ENCODE measurements at places on chromosomes 3 and 15. TPM values are rescaled to one million over a fixed set of nuclear protein-coding genes. Genes with fewer than 3 reads are reported as not detected.

PTH1R gene
- 14.8 TPM for total RNA-seq

SNTN gene
- total RNA-seq = 1.8 TPM

PAQR5 gene
- total RNA-seq = 0.50 TPM

DISP2 gene
- 1.5 TPM for total RNA-seq

CLRN1 gene
- not detected for total RNA-seq

DNA sequence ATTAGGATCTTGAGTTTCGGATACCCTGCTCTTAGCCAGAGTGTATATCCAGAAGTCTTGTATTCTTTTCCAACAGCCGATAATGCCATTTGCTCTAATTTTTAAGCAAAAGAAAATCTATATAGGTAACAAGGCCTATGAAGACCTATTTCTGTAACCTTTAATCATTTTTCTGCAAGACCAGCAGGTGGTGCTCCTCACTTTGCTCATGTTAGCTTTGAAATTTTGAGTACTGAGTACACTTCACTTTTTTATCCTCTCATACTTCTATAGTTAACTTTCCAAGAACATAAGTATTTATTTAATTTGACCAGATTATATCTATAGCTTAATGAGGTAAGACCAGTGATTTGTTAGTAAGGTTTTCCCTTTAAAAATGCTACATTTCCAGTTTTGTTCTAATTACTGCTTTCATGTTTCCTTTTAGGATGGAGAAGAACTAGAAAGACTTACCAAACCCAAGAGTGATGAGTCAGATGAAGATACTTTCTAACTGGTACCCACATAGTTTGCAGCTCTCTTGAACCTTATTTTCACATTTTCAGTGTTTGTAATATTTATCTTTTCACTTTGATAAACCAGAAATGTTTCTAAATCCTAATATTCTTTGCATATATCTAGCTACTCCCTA is 20.5 kb downstream of the SLC35A5 start:
- peak; percentile 44 for DNase-seq

DNA sequence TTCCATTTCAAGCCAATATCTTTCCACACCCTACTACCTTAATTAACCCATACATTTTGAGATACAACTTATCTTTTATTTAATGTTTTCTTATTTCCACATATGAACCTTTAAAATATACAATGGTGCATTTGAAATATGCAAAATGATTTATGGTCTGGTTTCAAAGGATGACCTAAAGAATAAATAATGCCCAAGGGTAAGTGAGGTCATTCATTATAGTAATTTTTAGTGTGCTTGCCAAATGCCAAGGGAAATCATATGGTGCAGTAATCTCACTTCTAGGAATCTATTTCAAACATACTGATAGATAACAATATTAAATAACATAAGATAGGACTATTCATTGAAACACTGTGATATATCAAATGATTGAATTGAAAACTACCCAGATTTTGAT is 1055.4 kb downstream of the AGBL1 start:
- no peak for DNase-seq

GRCh38 chr15:33720952-33721351 is 247.3 kb upstream of the CHRM5 start:
- DNase-seq = no peak

DNA sequence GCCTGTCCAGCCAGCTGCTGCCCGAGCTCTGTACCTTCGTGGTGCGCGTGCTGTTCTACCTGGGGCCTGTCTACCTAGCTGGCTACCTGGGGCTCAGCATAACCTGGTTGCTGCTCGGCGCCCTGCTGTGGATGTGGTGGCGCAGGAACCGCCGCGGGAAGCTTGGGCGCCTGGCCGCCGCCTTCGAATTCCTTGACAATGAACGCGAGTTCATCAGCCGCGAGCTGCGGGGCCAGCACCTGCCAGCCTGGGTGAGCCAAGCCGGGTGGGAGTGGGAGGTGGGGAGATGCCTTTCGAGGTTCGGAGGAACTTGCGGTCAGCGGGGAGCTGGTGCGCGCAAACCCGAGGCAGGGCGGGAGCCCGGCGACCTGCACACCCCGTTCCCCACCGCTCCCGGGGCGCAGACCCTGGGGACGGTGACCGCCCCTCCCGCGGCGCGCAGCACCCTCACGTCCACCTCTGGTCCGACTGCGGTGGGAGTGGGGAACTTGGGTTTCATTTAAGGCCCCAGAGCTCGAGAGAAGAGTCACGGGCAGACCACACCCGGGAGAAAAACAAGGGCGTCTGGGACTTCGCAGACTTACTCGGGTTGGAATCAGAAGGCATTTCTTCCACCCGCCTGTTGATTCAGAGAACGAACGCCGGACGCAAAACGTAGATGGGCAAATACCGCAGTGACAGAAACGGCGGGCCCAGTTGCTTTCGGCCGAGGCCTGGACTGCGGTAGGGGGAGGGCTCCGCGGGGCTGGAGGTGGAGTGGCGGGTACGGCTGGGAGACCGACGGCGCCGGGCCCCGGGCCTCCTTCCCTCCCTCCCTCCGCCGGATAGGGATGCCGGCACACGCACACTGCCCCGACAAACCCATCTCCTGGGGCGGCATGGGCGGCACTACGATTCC is 708 bp downstream of the ESYT3 start:
- peak; percentile 34 for DNase-seq

Data from ovary (tissue), 10 donors.